Stimulated activated CD8-positive, alpha-beta memory T cell treated with anti-CD3 and anti-CD28 coated beads, Interleukin-12 subunit alpha, Interleukin-12 subunit beta, amount 100 ng/mL, for 1 hour (primary cell): ENCODE measurements at places on chromosomes 2 and 18.

DNA sequence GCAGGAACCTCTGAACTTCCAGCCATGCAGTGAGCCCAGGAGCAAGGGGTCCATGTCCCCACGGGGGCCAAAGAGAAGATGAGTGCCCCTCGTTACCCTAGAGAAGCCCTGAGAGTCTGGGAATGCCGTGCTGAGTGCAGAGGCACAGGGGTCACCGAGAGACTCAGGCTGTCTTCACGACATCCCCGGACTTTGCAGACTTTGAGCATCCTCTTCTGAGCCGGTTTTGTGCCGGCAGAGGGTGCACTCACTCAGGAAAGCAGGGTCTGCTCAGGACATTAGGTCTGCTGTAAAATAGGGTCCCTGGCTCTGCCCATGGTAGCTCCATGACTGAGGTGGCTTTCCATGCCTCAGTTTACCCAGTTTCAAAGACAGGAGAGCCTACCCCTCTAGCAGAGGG lies 71.0 kb downstream of the GALNT14 start:
- DNase-seq: no peak

GRCh38 chr2:144836635-144837350 lies 316.9 kb upstream of the ZEB2 start:
- no peak for DNase-seq

DNA sequence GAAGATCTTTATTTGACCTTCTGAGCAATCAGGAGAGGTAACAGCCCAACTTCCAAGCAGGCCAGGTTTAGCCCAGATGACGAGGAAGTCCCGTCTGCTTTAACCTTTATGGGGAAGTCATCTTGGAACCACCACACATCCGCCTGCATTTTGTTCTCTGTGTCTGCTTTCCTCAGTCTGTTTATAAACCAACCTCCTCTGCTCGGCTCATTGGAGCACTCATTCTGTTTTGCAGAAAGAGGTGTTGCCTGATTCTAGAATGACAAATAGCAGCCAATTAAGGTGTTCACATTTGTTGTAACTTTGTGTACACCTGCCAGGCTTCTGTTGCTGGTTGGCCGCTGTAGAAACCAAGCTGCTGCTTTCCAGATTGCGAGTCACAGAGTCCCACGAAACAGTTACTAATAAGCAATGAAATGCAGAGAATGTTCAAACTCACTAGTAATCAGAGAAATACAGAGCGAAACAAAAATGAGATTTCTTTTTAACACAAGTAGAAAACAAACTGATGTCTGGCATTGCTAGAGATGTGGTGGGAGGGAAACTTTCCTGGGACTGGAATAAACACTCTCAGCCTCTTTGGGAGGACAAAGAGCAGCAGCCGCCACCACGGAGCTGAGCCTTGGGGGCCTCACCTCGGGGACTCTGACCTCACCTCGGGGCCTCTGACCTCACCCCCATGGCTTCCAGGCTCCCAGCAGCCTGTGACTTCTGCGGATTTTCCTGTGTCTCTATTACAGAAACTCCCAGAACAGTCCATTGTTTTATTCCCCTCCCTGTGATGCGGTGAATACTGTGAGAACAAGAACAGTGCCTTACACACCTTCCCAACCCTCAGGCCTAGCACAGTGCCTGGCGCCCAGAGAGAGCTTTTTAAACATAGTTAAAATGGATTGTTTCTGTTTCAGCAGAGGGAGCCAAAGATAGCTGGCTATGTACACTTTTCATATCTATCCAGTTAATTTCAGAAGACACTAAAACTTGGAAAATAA lies 64.0 kb downstream of the MBP start:
- DNase-seq: no peak

- DNase-seq: no peak
Observed at GRCh38 chr18:45197526-45197970, 417.7 kb upstream of the SLC14A2 start.

DNA sequence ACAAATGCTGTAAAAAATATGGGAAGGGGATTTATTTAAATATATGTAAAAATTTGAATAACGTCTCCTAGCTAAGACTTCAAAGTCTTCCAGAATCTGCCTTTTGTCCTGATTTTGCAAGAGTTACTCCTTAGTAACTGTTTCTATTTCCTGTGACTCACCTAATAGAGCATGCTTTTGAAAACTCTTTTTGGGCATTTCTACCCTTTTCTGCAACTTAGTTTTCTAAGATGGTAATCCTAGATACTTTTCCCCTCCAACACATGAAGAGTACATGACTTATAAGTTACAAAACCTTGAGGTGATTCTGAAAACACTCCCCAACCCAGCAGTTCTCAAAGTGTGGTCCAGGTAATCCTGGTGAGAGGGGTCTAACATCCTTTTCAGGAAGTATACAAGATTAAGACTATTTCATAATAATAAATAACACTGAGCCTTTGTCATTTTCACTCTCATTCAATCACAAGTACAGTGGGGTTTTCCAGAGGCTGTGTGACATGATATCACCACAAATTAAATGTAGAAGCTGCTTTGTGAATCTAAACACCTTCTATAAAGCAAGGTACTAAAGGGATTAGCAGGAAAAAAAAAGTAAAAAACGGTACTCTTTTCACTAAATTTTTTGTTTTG lies 31.9 kb downstream of the PPP4R3B start:
- no peak for DNase-seq
